ENCODE measurements at places on chromosomes 12 and 14. TPM values are rescaled to one million over a fixed set of nuclear protein-coding genes. Genes with fewer than 3 reads are reported as not detected.

DNA sequence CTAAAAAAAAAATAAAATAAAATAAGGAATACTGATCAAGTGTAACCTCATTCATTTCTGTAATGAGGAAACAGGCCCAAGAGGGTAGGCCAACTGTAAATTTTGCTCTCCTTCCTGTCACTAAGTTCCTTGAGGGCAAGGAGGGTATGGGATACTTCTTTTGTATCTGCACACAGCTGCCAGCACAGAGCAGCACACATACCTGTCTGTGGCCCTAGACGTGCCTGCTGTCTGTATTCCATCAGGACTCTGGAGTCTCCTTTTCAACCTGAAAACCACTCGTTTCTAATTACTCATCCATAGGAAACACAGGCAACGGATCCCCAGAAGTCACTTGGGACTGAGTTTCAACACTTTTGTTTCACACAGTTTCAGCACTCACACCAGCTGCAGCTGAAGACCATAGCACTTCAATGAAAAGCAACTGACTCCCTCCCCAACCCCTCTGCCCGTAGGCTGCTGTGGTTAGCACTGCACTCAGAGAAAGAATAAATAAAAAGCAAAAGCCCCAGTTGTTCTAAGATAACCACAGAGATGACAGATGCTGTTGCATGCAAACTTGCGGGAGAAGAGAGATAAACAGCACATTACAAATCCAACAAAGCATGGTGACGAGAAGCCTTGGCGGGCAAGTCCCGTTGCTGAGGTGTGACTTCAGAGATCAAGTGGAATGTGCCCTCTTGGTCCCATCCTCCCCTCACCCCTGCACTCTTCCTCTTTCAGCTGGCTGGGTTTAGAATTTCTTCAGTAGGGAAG lies 24.9 kb downstream of the CRACR2A start:
- DNase-seq, result no peak

- no peak for DNase-seq
Measured at GRCh38 chr14:56774503-56774902, 35.8 kb downstream of the OTX2 start.

DNA sequence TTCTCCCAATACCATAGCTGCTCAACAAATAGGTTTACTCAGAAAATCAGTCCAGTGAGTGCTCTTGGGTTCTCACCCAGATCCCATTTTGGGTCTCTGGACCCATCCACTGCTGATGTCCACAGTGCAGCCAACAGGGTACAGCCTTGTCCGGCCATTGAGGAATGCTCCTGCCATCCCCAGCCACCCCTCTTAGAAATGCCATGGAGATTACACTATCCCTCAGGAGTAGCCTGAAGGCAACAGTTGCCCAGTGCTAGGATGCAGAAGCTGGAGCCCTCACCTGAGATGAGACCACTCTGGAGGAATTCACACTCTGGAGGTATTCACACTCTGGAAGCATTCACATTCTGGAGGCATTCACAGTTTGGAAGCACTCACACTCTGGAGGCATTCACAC lies 958.8 kb upstream of the TMEM132C start:
- DNase-seq, result no peak

GRCh38 chr12:41277100-41277945 lies 89.2 kb downstream of the PDZRN4 start:
- DNase-seq, result peak; percentile 39

DNA sequence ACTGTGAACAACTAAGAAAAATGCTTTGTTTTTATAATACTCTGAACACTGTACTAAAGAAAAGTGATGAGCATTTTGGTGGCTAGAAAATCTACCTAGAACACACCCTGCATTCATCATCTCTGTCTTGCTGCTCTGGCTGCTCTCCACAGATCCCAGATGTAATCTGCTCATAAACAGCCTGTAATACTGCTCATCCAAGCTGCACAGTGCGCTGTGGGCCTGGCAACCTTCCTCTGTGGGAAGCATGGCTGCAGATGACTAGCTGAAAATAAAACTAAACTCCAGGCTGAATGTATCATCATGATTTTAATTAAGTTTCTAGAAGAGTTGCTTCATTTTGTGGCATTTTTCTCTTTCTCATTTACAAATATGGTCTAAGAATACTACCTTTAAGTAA lies 200.7 kb downstream of the SLC2A13 start:
- DNase-seq, result no peak

DNA sequence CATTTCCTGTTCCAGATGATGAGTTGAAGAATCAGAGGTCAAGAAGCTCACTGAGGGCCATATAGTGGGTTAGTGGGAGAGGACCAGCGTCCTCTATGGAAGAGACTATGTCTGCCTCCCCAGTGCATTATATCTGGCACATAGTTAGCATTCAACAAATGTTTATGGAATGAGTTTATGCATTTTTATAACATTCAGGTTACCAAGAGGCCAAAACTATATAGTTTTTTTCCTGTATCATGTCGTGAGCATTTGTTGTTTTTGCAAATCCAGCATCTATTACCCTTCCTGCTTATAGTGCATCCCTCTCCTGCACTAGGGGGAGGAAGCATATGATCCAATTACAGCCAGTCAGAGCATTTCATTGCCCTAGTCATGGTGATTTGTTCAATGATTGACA lies 60.6 kb downstream of the SUDS3 start:
- no peak for DNase-seq

DNA sequence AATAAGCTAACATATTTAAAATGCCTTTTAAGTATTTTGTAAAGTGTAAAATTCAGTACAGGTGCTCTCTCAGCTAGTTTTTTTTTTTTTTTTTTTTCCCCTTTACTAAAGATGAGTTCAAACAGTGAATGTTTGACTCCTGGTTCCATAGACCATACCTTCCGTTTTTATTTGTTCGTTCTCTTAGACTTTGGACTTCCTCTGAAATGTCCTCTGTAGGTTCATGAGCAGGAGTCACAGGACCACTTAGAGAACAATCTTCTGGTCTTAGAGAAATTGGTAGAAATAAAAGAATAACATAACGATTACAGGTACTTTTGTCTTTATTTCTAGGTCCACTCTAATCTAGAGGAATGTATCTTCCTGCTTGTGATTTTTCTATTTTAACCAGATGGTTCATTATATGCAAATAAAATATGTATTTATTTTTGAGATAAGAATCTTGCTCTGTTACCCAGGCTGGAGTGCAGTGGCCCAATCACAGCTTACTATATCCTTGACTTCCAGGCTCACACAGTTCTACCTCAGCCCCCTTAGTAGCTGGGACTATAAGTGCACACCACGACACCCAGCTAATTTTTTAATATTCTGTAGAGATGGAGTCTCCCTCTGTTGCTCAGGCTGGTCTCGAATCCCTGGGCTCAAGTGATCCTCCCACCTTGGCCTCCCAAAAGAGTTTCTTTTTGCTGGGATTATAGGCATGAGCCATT lies 25.8 kb downstream of the STYX start:
- DNase-seq, result no peak

GRCh38 chr12:105948331-105948730 lies 190.4 kb downstream of the NUAK1 start:
- no peak for DNase-seq

DNA sequence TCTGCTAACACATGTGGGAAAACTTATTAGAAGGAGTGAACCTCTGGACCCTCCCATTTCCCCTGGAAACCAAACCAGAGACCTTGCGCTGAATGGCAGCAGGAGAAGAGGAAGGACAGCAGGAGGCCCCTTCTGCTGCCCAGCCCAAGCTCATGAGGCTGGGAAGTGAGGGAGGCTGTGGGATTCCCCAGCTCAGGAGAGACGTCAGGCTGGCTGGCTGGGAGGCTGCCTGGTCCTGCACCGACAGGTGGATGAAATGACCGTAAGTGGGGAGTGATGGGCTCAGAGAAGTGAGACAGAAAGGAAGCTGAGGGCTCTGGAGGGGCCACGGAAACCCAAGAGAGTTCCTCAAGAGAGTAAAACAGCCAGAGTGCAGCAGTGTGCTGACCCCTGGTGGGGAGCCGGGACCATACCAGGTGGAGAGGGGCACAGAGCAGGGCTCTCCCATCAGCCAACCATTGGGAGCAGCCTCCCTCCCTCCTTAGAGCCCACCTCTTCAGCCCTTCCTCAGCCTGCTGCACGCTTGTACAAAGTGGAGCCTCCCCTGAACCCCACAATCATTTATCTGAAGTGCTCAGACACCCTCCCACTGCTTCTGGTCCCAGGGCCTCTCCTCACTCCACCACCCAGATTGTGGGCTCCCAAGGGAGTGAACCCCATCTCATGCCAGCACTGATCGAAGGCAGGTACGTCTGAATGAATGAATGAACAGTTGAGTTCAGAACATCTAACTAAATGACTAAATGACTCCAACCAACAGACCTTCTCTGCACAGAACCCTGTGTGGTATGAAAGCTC lies 14.0 kb downstream of the TAMALIN start:
- peak; percentile 54 for DNase-seq

The SERPINA9 gene
- not detected for total RNA-seq

The AQP2 gene
- total RNA-seq, result not detected

The NAA30 gene
- total RNA-seq, result 82.7 TPM

The SLC6A12 gene
- 6.9 TPM for total RNA-seq

Measured in frontal cortex (tissue), 4 donors.